ENCODE measurements at places on chromosomes 16 and 17.

- no peak for DNase-seq
Measured at GRCh38 chr16:49850558-49851467, 5.1 kb downstream of the ZNF423 start.

- no peak for DNase-seq
Measured at GRCh38 chr17:34622862-34623623, 43.7 kb downstream of the TMEM132E start.

GRCh38 chr17:81096741-81097133 lies 61.8 kb downstream of the BAIAP2 start:
- DNase-seq, result no peak

DNA sequence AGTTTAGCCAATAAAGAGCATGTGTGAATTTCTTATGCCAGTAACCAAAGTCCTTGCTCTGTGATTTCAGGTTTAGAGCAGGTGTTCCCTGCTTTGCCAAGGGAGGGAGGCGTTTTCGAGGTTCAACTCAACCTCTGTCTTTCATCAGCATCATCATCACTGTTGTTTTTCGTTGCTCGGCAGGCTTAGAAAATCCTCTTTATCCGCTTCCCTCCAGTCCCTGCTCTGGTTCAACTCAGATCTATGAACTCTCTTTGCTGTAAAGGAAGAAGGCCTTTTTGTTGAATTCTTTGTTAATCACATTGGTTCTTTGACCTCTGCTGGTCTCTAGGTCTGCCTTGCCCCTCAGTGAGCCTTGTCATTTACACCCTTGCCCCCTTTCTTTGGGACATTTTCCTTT lies 243.9 kb upstream of the RBFOX1 start:
- DNase-seq, result no peak

GRCh38 chr16:14109077-14109775 lies 38.1 kb downstream of the MRTFB start:
- no peak for DNase-seq

GRCh38 chr17:2965621-2966595 lies 97.5 kb downstream of the OR1D5 start:
- DNase-seq, result no peak

DNA sequence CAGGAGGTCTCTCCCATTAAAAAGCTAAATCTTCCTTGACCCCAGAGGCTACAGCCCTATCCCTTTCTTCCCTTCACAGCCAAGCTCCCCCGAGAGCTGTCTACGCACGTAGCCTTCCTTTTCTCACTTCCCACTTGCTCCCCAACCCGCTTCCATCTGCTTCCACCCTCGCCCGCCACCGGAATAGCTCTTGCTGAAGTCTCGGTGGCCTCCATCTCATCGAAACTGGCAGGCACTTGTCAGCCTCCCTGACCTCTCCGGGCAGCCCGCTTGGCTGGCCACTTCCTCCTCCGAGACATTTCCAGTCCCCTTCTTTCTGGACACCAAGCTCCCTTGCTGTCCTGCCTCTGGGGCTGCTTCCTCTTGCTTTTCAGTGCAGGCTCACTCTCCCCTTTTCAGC lies 10.7 kb upstream of the EPOP start:
- DNase-seq, result no peak

DNA sequence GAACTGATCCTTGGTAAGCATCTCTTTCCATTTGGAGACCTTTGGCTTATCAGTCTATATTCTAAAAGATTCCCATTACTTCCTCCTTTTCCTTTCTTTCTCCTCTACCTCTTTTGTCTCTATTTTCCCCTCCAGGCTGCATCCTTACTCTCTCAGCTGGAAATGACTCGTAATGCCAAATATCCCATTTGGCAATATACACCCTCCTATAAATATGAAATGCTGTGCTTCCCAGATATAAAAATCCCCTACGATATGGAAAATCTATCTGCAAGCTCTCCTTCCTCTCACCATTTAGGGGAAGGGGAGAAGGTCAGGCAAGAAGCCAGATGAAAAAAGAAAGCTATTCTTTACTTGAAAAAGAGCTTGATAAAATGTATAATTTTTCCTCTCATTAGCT lies 39.9 kb downstream of the XPO6 start:
- DNase-seq, result no peak

DNA sequence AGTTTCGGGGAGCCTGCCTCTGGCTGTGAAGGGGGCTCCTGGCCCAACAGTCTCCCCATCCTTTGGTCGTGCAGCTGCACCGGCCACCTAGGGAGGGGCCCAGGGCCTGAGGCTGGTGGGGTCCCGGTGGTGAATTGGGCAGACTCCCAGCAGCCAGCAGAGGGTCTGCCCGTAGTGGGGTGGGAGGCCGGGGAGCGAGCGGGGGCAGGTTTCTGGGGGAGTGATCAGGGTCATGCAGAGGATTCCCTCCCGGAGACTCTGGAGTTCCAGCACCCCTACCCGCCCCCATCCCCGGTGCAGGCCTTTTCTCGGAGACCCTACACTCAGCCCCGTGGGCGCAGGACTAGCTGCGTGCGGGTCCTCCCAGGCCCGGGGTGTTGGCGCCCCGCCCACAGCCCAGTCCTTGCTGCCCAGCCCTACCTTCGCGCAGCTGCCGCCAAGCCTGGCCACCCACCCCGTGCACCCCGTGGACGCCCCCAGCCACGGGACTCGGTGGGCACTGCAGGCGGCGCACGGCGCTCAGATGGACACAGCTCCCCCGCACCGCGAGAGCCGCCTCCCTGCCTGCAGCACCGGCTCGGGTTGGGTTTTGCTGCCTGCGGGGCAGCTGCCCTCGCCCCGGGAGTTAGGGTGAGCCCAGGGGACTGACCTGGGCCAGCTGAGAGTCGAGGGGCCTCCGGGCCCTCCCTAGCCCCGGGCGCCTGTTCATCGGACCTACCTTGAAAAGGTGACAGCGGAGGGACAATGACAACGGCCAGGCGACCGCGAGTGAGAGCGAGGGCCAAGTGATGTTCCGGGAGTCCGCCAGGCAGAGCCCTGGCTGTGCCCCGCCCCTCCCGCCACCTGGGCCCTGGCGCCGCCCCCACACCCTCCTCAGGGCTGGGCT lies at the start of gene GNG13:
GNG13 (minus strand) TSS at position 787 of the 886 bp plus-strand sequence. CDS start 1,657 bp downstream, outside the sequence.
- no peak for DNase-seq

DNA sequence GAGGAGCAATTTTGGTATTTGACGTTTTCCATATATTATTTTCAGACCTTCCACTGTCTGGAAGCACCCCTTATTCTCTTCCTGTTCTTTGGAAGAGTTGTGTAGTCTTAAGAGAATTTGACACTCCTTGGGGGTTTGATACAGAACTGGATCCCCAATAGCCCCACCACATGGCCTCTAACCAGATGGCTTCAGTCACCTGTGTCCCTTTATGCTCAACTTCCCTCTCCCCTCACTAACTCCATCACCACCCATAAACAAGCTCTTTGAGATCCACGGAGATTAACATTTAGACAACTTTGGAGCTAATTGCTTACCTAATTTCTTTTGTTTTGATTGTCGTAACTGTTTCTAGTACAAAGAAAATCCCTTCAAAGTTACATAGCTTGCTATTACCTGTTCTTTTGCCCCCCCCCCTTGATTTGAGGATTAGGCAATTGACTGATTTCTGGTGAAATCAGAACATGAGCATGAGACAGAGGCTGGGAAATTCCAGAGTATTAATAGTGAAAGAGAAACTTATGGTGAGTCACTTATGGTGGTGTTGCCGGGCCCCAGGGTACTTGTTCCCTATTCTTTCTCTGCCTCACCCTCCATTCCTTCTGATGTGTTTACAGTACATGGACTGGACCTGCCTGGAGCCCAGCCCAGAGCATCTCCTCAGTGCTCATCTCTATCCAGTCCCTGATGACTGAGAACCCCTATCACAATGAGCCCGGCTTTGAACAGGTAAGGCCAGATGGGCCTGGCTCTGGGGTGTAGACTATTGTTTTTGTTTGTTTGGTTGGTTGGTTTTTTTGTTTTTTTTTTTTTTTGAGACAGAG lies 7.5 kb downstream of the UBE2Z start:
- DNase-seq, result peak; percentile 58

- no peak for DNase-seq
Measured at GRCh38 chr17:17871913-17872312, 35.1 kb upstream of the SREBF1 start.

DNA sequence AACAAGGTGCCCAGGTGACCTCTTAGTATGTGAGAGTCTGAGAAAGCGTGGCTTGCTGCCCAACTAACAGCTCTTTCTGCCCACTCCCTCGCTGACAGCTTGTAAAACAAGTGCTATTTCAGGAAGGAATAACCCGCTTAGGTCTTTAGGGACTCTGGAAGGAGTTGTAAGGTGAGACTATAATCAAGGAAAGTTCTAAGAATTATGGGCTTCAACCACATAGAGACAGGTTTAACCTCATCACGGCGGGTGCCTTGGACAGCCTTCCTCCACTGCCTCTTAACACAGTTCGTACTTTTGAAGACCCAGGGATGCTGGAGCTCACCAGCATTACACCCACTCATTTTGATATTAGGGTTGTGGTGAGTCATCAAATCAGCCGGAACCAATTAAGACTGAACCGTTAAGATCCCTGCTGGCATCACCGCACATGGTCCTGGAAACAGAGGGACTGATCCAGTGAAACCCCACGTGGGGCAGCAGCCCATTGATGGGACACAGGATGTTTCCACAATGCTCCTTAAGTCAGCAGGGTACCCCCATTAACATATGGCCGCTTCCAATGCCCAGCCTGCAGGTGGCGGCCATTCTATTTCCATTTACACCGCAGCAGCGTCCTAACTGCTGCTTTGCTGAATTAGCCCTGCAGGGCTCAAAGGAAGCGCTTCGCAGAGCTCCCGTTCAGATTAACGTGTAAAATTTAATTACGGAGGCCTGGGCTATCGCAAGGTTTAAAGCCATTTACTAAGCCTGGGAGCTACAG lies 176.6 kb upstream of the SDK2 start:
- no peak for DNase-seq

DNA sequence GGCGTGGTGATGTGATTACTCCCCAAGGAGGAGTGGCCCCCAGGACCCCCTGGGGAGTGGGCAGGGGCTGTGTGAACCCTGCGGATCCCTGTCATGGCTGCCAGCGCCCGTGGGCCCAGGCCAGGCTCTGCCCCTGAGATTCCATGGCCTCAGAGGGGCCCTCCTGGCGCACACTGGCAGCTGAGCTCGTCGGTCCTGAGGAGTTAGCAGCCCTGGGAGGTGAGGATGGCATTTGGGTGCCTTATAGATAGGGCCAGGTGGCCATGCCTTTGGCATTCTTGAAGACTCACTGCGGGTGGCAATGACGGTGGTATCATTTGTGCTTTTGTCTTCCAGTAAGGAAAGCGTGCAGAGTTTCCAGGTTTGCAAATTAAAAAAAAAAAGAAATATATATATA lies 146.8 kb upstream of the GSE1 start:
- no peak for DNase-seq
